Stimulated activated CD4-positive, alpha-beta T cell treated with anti-CD3 and anti-CD28 coated beads, Interleukin-1b, Interleukin-23, amount 100 ng/mL, for 48 hours (primary cell): ENCODE measurements at places on chromosomes 3 and 15.
A peak's percentile ranks its signal among the peaks of the same experiment; 100 is the strongest.

DNA sequence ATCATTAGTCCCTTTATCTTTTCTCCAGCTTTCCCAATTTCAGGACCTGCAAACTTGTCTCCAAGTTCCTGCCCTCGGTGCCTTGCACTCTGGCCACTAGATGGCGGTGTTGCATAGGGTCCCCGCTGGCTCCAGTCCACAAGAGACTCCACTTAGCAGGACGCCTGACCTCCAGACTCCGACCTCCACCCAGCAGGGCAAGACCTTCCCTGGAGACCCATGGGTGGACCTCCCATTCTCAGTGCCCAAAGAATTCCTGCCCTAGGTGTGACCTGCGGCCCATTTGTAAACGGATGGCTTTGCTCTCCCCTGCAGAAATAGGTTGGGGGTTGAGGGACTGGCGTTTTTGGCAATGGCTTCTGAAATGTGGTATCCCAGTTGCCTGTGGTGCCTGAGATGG, 82.6 kb downstream of the LSM3 start:
- peak; percentile 67 for DNase-seq

- no peak for DNase-seq
Observed at GRCh38 chr15:100725121-100726069, 123.0 kb downstream of the ASB7 start.

DNA sequence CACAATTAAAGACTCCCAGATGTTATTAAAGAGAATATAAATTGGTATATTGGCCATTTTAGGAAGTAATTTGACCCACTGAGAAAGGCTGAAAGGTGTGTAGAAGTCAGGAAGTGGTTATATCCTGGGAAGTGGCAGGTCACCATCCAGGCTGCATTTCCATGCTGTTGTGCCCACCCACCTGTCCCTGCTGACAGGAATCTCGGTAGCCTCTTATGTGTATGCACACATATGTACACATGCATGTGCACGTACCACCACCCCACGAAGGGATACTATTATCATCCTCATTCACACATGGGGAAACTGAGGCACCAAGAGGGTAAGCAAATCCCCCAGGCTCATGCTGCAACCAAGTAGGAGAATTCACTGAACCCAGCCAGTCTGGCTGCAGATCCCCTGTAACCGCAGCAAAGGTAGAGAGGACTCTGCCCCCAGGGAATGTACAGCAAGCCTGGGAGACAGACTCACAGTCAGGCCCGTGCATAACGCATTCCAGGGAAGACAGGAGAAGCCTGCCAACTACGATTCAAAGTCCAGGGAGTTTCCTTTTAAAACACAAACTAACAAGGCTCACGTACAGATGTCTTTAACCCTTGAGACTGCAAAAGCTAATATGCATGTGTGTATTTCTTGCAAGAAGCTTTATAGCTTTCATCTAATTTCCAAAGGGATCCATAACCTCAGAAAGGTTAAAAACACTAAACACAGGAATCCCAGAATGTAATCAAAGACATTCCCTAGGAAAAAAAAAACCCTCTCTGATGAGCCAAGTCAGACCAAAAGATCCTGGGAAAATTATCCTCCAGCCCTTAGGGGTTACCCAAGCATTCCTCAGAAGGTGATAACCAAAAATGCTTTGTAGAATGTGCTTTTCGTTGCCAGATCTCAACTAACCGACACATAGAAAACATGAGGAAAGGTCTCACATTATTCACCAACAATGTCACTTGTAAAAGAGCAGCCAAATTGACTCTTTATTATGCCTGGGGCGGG, 129.6 kb downstream of the ADAMTS17 start:
- no peak for DNase-seq

- no peak for DNase-seq
Observed at GRCh38 chr3:46566040-46566641, at the start of gene LRRC2. LRRC2 (minus strand) TSS chr3:46566302; CDS start chr3:46551591, 14,711 bp downstream.

- no peak for DNase-seq
Observed at GRCh38 chr3:141575879-141576743, 89.3 kb downstream of the RASA2 start.

- no peak for DNase-seq
Observed at GRCh38 chr3:99706410-99706809, 68.0 kb downstream of the COL8A1 start.

DNA sequence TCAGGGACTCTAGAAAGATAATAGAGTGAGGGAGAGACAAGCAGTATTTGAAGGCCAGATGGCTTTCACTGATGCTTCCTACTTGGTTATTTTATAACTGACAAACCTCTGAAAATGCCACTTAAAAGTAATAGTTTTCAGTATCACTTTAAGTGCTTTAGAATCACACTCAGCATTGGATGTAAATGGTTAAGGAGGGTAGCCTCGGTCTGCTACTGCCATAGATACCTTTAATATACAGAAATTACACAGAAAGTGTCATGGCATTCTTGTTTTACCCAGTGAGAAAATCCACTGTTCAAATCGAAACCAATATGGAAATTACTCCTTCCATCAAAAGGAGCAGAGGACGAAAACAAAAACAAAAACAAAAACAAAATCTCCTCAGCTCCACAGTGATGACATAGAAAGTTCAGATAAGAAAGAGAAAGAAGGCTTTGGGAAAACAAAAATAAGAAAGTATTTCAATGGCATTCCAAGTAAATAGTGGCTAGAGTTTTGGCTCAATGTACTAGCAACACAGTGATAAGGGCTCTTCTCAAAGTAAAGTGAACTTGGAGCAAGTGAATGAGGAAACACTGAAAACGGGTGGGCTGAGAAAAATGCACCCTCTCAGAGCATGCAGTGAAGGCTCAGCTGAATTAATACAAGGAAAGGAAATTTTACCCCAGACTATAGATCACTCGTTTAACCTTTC, 43.2 kb upstream of the CD47 start:
- DNase-seq: no peak

- no peak for DNase-seq
Observed at GRCh38 chr15:58355973-58356372, 75.8 kb upstream of the LIPC start.

DNA sequence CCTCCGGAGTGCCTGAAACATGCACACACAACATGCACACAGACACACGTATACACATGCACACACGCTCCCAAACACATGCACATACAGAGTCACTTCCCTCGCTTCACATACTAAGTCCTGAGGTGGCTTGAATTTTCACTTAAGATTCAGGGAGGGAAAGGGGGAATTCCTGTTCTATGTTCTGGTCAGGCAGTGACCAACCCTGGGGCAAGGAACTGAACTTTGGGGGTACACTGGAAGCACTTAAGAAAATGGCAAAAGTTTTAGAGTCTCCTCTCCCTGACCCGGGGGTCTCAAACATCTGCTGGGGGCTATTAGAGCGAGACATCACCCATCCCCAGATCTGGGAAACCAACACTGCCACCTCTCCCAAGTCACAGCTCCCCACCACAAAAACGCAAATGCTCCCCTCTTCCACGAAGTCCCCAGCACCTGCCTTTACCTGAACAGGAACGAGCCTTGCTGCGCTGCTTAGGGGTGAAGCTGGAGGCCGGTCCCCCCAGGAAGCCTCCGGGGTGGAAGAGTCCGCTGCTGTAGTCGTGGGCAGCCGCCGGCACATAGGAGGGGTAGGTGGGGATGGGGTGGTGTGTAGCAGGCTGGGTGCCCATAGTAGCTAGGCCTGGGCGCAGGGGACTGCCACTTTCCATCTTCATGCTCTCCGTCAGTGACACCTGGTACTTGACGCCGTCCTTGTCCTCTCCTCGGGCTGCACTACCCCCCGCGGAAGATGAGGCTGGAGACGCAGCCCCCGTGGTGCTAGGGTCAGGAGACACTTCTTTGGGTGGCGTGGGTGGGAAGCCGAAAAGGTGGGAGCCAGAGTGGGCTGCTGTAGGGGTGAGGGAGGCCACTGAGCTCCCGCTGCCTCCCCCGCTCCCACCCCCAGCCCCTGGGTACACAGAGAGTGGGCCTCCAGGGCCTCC, 7.5 kb downstream of the GATA2 start:
- DNase-seq: no peak

DNA sequence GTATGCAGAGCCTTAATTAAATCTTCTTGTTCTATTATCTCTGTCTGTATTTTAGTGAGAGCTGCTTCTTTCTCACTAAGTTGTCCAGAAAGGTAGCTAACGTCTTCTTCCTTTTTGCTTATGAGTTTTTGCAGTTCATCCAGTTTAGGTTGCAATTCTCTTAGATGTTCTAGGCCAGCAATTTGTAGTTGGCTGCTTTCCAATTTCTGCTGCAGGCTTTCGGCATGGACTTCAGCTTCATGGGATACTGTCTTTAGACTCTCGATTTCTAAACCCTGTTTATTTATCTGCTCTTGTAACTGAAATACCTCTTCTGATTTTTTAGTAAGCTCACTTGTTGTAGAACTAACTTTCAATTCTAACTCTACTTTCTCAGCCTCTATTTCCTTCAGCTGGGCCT, 35.5 kb upstream of the HCLS1 start:
- no peak for DNase-seq

DNA sequence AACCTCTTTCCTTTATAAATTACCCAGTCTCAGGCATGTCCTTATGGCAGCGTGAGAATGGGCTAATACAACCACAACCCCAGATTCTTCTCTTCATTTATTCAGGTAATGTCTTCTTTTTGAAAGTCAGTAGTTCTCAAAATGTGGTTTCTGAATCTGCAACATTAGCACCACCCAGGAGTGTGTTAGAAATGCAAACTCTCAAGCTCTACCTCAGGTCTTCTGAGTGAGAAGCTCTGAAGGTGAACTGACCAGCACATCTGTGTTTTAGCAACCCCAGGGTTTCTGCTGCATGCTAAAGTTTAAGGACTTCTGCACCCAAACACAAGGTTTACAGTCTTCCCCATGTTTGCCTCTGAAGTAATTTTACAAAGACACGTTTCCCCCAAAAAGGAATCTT, 22.3 kb upstream of the TRIM59 start:
- DNase-seq: no peak

- DNase-seq: no peak
Observed at GRCh38 chr3:37952564-37952963, 38.0 kb upstream of the VILL start.

DNA sequence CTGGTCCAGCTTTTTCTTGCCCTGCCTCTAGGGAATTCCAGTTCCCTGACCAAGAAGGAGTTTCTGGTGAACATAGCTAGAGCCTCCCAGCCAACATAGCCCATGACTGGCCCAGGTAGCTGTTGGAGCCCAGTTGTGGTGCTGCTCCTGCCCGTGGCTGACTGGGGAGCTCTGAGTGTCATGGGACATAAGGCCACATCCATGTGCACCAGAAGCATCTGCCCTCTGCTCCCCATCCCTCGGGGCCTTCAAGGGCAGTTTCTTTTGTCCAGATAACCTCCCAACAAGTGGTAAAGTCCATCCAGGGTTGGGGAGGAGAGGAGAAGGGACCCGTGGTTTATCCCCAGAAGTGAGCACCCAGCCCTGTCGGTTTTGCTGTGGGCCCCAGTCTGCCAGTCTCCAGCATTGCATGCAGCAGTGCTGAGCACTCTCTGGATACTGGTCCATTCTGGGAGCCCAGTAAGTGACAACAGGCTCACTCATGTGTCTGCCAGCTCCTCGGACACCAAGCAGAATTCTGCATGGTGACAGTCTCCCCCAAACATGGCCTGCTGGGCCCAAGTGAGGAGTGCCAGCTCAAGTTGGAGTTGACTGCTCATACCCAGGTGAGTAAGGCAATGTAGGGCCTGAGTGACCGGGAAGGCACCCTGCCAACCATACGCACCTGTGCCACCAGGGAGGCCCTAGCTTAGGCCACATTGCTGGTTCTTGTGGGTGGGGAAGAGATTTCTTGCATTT, 28.8 kb downstream of the ACAA1 start:
- DNase-seq: no peak

GRCh38 chr3:64267721-64268604, 42.7 kb upstream of the PRICKLE2 start:
- no peak for DNase-seq

DNA sequence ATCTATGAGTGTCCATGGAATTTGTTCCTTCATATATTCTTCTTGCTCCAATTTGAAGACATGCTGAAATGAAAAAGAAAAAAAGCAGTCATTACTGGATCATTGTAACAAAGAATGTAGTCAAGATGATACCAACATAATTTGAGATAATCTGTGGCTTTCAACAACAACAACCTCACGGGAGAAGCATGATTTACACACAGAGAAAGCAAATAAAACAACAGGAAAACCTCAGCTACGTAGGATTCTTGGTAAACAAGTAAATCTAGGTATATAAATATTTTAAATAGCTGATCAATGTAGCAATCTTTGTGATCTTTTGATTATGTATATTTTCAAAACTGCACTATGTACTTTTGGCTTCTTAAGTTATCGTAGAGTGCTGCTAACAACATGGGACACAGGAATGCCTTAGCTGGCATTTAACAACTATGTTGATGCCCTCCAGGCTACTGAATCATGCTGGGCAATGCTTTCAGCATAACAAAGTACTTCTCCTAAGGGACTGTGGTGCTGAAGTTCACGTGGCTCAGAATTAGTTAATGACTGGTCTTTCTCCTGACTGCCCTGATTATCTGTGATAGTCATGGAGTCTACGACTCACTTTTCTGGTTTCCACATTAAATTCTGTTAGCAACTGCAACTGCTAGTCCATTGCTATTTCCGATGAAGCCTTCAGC, 96.5 kb upstream of the MYO5C start:
- DNase-seq: no peak

GRCh38 chr3:46811615-46812236, 51.5 kb downstream of the MYL3 start:
- no peak for DNase-seq

- DNase-seq: no peak
Observed at GRCh38 chr3:170021083-170021482, 16.7 kb upstream of the GPR160 start.

- DNase-seq: no peak
Observed at GRCh38 chr3:57805674-57806073, 49.6 kb downstream of the SLMAP start.

- no peak for DNase-seq
Observed at GRCh38 chr3:53166206-53166605, 5.2 kb downstream of the PRKCD start.

DNA sequence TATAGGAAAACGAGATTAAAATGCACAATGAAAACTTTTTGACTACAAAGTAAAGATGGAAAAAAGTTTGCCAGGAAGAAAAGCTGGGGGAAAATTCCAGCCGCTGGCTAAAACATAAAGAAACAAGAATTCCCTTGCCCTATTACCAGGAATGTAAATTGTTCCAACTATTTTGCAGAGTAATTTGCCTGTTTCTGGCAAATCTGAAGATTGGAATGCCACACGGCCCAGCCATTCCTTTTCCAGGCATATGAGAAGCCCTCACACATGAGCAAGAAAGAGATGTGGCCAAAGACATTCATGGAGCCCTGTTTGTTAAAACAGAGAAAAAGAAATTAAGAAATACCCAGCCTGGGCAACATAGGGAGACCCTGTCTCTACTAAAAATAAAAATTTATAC, 8.4 kb upstream of the GATA2 start:
- no peak for DNase-seq

- DNase-seq: no peak
Observed at GRCh38 chr3:125318167-125318865, 56.8 kb downstream of the ZNF148 start.
